GM04503 (cell line): ENCODE measurements at places on chromosomes 12 and 14.

DNA sequence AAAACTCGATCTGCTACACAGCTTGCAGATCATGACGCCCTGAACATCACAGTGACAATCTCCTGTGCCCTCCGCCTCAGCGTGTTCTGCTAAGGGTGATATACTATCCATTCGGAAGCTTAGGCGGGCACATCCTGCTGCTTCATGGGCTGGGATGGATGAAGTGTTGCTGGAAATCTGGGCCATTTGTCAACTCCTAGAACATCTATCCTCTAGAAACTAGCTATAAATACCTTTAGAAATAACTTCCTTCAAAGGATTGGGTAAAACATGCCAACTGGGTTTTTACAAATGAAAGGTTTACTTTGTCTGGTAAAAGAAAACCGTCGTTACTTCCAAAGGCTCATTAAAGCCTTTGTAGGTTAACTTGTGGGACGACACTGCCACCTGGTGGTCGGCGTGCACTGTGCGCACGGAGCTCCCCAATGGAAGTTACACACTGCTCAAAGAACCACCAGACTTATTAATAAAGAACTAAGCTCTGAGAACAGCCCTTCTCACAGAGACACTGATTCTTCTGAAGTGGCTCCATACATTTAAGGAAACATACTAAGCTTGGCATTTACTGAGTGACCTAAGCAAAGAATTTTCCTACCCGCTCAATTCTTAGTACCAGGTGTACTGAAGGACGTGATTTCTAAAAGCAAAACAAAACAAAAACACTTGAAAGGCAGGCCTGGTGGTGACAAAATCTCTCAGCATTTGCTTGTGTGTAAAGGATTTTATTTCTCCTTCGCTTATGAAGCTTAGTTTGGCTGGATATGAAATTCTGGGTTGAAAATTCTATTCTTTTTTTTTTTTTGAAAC is 21.6 kb upstream of the CACNA2D4 start:
- no peak for DNase-seq

GRCh38 chr12:68121143-68121542 is 38.4 kb downstream of the IFNG start:
- DNase-seq = no peak

GRCh38 chr12:104801005-104801404 is 157.1 kb downstream of the SLC41A2 start:
- no peak for DNase-seq

DNA sequence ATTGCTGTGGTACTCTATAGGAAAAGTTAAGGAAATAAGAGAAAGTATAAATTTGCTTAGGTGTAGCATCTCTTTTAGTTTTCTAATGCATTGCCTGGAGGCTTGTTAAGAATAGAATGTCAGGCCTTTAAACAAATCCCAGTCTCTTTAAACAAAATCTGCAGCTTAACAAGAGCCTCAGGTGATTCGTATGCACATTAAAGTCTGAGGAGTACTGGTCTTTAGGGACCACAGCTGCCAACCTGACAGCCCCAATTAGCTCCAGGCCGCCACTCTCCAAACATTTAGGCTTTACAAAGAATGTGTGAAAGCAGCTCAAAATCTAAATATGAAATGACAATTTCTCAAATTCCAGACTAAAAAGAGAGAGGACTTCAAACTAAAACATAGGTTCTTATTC is 35.7 kb downstream of the PAWR start:
- DNase-seq = no peak
